ENCODE measurements at places on chromosomes 1 and 21.
A peak's percentile ranks its signal among the peaks of the same experiment; 100 is the strongest.

DNA sequence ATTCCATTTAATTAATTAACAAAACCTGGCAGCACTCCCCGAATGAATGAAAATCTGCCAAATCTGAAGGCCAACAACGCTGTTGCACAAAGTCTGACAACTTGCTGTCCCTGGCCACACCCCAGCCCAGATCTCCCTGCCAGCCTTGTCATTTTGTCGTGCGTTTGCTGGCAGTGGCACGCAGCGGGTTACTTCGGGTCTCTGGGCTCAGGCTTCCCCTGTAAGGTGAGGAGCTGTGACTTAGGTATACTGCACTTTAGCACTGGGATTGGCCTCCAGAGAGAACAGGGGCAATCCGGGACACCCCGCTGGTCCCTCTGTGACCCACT is 34.3 kb upstream of the SIM2 start:
- peaks cover 58% of the 10 kb centered on the region for H3K27me3 ChIP-seq
- no peak overlapping the region for H3K27ac ChIP-seq
- no peaks in the 10 kb centered on the region for H3K36me3 ChIP-seq
- no peak overlapping the region for H3K4me3 ChIP-seq
- H3K4me1 ChIP-seq = no peaks in the 10 kb centered on the region

- no peak overlapping the region for H3K4me3 ChIP-seq
- H3K27ac ChIP-seq = no peak overlapping the region
- no peak for DNase-seq
Measured at GRCh38 chr1:110787328-110788071, 85.4 kb upstream of the CD53 start.

DNA sequence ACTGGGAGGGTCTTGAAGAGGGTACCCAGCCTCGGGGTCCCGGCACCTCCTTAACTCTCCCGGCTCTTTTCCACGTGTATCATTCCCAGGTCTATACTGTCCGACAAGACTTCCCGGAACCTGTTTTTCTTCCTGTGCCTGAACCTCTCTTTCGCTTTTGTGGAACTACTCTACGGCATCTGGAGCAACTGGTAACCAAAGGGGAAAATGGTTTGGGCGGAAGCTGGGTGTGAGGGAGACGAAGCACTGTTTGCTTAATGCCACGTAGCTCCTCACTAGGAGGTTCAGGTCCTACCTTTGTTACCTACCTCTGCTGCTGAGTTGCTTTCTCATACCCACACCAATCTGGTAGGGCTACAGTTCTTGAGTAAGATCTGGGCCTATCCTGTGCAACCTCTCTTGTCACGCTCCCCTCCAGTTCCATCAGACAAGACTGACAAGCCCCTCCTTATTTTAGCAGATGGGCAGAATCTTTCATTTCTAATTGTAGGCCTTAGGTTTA is 642 bp downstream of the SLC30A7 start:
- peak overlapping the region; percentile 91 for H3K27ac ChIP-seq
- H3K36me3 ChIP-seq = peaks cover 33% of the 10 kb centered on the region
- peak overlapping the region; percentile 95 for H3K4me3 ChIP-seq
- H3K27me3 ChIP-seq = no peaks in the 10 kb centered on the region
- H3K4me1 ChIP-seq = peaks cover 31% of the 10 kb centered on the region

GRCh38 chr1:192418552-192419285 is 101.9 kb downstream of the RGS21 start:
- no peaks in the 10 kb centered on the region for H3K27me3 ChIP-seq
- H3K4me3 ChIP-seq = no peak overlapping the region
- DNase-seq = no peak

DNA sequence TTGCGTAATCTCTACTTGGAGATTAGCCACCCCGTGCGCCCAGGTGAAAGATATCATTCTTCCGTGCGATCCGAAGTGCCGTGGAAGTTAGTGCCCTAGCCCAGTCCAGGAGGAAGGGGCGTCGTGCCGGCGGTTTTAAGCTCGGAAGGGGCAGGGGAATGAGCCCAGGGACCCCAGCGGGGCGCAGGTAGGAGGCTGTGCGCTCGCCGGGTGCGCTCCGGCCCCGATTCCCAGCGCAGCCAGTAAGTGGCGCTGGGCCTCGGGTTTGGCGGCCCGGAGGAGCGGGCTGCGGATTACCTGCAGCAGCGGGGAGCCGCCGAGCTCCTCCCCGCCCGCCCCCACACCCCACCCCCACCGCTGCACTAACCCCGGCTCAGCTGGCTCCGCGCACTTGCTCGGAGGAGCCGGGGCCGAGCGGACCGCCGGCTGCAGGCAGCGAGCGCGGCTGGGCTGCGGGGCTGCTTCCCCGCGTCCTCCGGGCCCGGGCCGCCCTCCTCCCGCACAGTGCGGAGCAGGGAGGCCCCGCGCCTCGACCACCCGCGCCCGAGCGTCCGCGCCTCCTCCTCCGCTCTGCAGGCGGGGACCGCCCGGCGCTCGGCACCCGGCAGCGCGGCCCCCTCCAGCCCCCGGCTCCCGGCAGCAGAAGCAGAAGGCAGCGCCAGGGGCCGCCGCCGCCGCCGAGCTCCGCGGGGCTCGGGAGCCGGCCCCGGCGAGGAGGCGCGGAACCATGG is at the start of gene RYR2:
Gene RYR2 (plus strand): TSS at position 390 of the 731 bp plus-strand sequence. CDS start 338 bp downstream, at position 728.
- peak; percentile 5 for DNase-seq
- no peaks in the 10 kb centered on the region for H3K36me3 ChIP-seq
- no peak within 1 kb of the TSS for H3K4me3 ChIP-seq
- H3K4me1 ChIP-seq = no peaks in the 10 kb centered on the region
- peaks cover 34% of the 10 kb centered on the region for H3K27me3 ChIP-seq

GRCh38 chr1:29217633-29218032 is 13.1 kb downstream of the MECR start:
- H3K4me3 ChIP-seq = no peak overlapping the region
- DNase-seq = peak; percentile 61
- H3K27ac ChIP-seq = peak overlapping the region; percentile 56
- peaks cover 5% of the 10 kb centered on the region for H3K36me3 ChIP-seq
- H3K4me1 ChIP-seq = peaks cover 26% of the 10 kb centered on the region
- H3K27me3 ChIP-seq = no peaks in the 10 kb centered on the region

- no peaks in the 10 kb centered on the region for H3K36me3 ChIP-seq
- H3K27me3 ChIP-seq = no peaks in the 10 kb centered on the region
- peaks cover 11% of the 10 kb centered on the region for H3K4me1 ChIP-seq
- H3K4me3 ChIP-seq = no peak overlapping the region
- DNase-seq = no peak
- H3K27ac ChIP-seq = no peak overlapping the region
Measured at GRCh38 chr1:186446152-186446551, 14.8 kb downstream of the PDC start.

DNA sequence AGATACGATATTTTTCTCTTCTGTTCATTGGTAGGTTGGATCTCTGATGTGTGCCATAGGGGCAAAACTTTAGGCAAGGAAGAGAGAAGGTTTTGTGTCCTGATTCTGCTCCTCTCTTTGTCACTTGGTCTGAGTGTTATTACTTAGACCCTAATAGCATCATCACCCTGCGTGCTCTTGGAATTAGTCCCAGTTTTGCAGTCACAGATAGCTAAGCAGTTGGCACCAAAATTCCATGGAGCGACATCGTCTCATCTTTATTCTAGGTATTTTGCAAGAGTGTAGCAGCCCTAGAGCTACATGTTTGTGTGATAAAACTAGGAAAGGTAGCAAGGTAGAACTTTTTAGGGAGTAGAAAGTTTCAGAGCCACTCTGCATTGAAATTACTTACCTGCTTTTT is 23.8 kb downstream of the PIP5K1A start:
- peak overlapping the region; percentile 40 for H3K27ac ChIP-seq
- peaks cover 33% of the 10 kb centered on the region for H3K36me3 ChIP-seq
- no peaks in the 10 kb centered on the region for H3K27me3 ChIP-seq
- H3K4me3 ChIP-seq = no peak overlapping the region
- peak; percentile 62 for DNase-seq

GRCh38 chr1:202084791-202085681 is 37.7 kb upstream of the GPR37L1 start:
- no peak overlapping the region for H3K4me3 ChIP-seq
- no peak for DNase-seq
- H3K36me3 ChIP-seq = no peaks in the 10 kb centered on the region
- H3K4me1 ChIP-seq = no peaks in the 10 kb centered on the region
- no peak overlapping the region for H3K27ac ChIP-seq

DNA sequence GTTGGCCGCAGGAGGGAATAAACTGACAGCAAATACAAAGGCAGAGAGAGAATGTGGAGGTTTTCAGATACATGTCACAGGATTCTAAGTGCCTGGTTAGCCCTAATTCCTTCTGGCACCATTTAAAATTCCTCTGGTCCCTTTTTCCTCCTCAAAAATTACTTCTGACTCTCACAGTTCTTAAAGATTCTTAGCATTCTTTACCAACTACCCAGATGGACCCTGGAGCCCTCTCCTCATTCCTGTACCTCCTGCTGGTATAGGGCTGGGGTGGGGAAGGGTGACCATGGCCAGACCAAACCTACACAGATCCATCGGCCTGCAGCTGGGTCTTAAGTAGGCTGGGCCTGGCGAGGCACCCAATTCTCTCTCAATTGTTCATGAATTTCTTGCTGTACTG is 7.2 kb downstream of the MKNK1 start:
- no peak for DNase-seq
- H3K36me3 ChIP-seq = peaks cover under 1% of the 10 kb centered on the region
- H3K4me3 ChIP-seq = no peak overlapping the region
- H3K4me1 ChIP-seq = peaks cover 3% of the 10 kb centered on the region
- H3K27me3 ChIP-seq = no peaks in the 10 kb centered on the region

DNA sequence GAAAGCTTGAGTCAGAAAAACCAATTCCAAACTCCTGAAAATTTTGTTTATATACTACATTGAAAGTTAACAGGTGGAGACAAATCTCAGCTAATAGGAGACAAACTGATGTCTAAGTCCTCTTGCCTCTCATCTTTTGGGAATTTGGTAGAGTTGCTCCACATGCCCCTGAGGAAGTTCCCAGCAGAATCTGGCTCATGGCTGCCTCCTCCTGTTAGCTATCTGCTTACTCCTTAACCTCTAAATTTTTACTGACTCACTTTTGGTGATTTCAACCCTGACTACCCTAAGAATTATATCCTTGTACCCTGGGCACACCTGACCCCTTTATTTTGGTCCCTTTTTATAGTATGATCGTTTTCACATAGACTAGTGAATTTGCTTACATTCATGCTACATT is 633.7 kb upstream of the USP24 start:
- no peaks in the 10 kb centered on the region for H3K27me3 ChIP-seq
- no peak overlapping the region for H3K27ac ChIP-seq
- H3K4me3 ChIP-seq = no peak overlapping the region
- H3K4me1 ChIP-seq = 0 out of 2 replicates have a peak, but pooled peaks cover 3% of the 10 kb centered on the region

DNA sequence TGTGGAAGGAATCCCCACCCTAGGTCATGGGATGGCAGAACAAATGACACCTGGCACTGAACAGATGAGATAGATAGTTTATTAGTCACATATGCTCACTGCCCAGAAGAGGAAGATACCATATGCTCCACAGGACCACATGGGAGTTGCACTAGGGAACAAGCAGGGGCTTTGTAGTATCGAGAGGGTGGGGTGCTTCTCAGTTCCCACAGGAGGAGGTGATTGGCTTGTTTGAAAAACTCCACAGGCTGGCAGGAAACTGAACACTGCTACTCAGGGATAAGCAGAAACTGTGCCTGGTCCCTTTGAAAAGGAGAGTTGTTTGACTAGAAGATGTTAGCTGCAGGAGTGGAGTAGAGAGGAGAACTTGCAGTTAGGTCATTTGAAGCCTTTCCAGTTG is 31.9 kb upstream of the RXRG start:
- H3K4me3 ChIP-seq = no peak overlapping the region
- no peaks in the 10 kb centered on the region for H3K4me1 ChIP-seq
- H3K27me3 ChIP-seq = peaks cover 14% of the 10 kb centered on the region
- DNase-seq = no peak
- H3K27ac ChIP-seq = no peak overlapping the region
- H3K36me3 ChIP-seq = no peaks in the 10 kb centered on the region

DNA sequence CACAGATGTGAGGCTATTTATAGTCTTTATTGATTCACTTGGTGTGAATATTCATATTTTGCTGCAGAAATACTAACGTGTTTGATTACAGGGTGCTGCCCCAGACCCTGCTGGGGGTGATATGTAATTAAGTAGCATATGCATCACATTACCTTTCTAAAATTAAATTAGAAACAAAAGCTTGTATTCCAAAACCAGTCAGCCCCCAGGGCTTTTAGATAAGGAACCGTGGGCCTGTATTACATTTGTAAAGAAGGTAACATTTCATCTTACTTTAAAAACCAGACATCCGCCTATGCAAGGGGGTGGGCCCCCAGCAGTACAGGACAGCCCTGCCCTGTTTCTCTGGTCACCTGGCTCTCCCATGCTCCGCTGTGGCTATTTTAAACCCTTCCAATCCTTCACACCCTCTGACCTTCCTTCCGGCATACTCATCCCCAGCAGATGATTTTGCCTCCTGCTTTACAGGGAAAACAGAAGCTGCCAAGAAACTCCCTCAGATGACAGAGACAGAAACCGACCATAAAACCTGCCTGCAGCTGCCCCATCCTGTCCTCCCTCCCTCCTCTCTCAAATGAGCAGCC is 22.0 kb upstream of the KCNC4 start:
- H3K27ac ChIP-seq = peak overlapping the region; percentile 55
- H3K4me3 ChIP-seq = no peak overlapping the region
- peak; percentile 90 for DNase-seq
- peaks cover 25% of the 10 kb centered on the region for H3K4me1 ChIP-seq

DNA sequence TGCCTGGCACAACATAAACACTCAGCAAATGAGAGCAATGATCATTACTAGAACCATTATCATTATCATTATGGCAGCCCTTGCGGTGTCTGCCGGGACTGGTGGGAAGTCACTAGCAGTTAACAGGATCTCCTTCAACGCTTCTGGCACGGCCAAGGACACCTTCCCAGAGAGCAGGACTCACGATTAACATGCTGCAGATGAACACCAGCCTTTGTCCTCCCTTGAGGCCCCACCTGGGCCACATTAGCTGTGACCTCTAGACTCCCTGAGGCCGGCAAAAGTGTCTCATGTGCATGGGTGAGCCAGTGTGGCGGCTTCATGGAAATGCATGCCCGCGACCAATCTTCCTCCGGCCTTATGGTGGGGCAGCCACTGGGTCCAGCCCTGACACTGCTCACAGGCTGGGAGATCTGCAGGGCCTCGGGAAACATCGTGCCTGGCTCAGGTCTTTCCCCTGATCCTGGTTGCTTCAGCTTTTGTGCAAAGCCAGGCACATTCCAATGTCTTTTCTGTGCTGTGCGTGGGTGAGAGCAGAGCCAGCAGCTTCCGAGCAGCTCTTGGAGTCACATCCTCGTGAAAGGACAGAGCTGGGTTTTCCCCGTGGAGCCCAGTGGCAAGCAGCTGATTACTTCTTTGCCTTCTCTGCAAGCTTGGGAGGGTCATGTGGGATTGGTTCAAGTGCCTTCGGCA is 107.3 kb downstream of the HMGB4 start:
- no peaks in the 10 kb centered on the region for H3K27me3 ChIP-seq
- no peaks in the 10 kb centered on the region for H3K36me3 ChIP-seq
- H3K4me3 ChIP-seq = no peak overlapping the region
- peak overlapping the region; percentile 73 for H3K27ac ChIP-seq
